ENCODE measurements at places on chromosomes 3 and 15.

- no peak for DNase-seq
Observed at GRCh38 chr3:107545680-107546120, 22.9 kb downstream of the BBX start.

GRCh38 chr3:47194994-47195393 is 31.1 kb upstream of the SETD2 start:
- DNase-seq, result no peak

DNA sequence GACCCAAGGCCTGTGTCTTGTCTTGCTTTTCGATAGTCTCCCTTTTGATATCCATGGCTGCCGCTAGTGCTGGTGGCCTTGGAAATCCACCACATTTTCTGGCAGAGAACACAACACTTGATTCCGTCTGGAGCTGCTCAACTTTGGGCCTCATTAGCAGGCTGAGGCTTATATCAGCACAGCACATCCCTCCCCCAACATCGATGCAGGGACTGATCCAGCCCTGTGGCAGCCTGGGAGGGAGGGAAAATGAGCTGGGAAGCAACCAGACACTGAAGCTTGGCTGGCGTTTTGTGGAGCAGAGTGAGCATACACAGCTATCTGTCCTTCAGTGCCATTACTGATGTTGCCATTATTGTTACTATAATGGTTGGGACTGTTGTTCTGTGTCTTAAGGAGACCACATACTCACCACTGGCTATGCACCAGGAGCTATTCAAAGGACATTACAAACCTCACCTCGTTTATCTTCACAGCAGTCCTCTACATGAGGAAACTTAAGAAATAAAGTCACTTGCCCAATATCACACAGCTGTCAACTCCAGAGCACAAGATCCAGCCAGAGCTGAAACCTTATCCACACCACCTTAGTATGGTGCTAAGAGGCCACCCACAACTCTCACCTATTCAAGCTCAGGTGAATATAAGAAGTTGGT is 102.9 kb downstream of the SUCLG2 start:
- no peak for DNase-seq

DNA sequence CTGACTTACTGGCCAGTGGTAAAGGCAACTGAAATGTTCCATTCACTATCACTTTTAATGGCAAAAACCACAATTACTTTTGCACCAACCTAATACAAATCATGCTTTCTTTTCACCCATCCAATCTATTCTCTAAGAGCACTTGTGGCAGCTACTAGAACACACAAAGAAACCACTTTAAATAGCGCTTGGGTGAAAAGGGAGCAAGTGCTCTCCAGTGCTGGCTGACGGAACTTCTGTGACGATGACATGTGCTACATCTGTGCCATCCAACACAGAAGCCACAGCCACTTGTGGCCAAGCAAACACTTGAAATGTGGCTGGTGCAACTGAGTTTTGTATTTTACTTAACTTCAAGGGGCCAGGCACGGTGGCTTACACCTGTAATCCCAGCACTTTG is 18.9 kb downstream of the SH3BP5 start:
- DNase-seq, result no peak

- peak; percentile 25 for DNase-seq
Observed at GRCh38 chr15:58222679-58223078, 84.5 kb downstream of the AQP9 start.

DNA sequence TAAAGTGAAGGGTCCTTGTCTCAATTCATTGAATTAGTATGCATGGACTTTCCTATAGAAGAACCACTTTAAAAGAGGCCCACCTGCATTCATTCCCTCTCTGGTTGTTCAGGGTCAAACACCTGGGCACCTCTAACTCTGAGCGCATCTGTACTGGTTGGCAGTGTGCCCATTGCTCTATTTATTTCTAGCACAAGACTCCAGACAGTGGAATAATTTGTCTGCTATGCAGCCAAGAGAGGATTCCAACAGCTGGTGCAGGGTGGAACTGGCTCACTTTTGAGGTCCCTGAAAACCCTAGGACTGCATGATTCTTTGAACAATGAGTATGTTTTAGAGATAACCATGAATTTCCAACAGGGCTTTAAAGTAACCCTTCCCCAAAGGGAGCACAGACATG is 57.9 kb downstream of the CCDC33 start:
- no peak for DNase-seq

DNA sequence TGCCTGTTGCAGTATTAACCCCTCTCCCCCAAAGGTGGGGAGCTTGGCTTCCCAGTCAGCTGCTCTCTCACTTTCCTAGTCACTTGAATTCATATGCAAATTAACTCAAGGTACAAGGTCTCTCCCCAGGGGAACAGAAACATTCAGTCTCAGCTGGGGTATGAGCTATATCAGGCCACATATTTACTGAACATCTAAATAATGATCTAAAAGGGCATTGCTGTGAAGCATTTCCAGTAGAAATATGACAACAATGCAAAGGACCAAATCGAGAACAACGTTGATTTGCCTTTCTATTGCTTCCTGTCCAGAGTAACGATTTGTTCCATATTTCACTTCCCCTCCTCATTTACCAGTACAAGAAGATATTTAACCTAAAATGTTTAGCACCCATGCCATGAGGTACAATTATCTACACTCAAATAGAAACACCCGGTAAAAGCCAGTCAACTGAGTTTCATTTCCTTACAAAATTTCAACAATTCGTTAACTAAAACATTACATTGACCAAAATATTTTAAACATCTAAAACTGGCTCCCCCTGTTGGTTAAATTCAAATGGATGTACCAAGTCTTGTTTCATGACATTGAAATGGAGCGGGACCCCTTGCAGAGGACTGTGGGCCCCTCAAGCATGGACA is 36.5 kb upstream of the KLHL6 start:
- no peak for DNase-seq

DNA sequence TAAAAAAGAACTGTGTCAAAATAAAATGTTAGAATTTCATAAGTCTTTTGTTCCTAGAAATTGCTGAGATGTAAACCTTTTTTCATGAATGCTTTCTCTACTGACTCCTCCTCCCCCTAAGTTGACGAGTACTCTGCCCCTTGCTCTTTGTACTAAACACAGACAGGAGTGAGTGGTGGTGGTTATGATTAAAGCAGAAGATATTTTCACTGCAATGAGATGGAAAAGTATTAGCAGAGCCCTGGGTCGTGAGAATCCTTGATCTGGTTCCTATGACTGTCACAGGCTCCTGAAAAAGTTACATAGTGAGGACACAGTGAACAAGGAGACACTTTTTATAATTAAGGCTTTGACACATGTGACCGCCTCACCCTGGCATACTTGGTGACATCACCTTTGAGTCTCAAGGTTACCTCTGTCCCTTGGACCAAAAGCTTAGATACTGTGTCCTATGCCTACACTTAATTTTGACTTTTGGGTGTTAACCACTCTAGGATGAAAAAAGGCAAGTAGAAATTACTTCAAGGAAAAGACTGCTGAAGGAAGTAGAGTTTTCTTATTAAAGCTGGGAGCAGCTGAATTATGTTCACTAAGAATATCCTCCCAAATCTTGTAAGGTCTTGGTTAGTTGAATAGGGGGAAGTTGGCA is 130.4 kb upstream of the LYSMD4 start:
- no peak for DNase-seq

GRCh38 chr15:74208901-74209559 is 6.4 kb upstream of the STRA6 start:
- peak; percentile 67 for DNase-seq
